ENCODE measurements at places on chromosomes 6 and 20.

- DNase-seq = no peak
These were observed 620.0 kb downstream of the PKHD1 start for GRCh38 chr6:51467231-51467952.

- no peak for DNase-seq
These were observed 301.6 kb upstream of the ADGRB3 start for GRCh38 chr6:68333442-68333841.

GRCh38 chr6:150800674-150801314 lies 64.7 kb upstream of the MTHFD1L start:
- no peak for DNase-seq

DNA sequence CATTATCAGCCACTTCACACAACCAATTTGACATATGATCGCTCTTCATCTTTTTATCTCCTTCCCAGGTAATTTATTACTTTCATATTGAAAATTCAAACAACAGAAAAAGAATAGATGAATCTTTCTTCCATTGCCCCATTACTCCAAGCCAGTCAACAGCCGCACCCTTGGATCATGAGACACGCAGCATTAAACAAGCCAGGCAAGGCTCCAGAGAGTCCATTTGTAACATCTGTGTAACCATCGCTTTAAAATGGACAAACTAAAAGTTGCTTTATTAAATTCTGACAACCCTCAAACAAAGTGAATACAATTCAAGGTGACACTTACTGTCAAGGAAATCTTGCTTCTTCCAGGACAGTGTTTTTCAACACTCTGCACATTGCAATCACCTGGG lies 200.3 kb downstream of the EPM2A start:
- DNase-seq = no peak

GRCh38 chr6:129120856-129121638 lies 238.1 kb downstream of the LAMA2 start:
- no peak for DNase-seq
